Suppressor macrophage (primary cell): ENCODE measurements at places on chromosomes 2 and 18.
A peak's percentile ranks its signal among the peaks of the same experiment; 100 is the strongest.

DNA sequence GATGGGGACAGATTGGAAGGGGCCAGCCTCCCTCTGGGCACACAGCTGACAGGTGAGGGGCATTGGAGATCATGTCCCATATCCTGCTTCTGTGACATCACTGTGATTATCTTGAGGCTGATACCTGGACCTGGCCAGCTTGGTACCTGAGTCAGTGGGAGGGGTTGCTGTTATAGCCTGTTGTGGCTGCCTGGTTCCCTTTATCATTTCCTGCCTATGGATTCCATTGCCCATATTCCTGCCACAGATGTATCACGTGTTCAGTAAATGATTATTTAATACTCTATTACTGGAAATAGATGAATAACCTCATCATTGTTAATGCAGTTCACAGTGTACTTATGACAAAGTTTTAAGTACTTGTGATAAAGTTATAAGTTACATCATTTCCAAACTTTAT lies 7.8 kb upstream of the SCYGR1 start:
- no peak for DNase-seq

DNA sequence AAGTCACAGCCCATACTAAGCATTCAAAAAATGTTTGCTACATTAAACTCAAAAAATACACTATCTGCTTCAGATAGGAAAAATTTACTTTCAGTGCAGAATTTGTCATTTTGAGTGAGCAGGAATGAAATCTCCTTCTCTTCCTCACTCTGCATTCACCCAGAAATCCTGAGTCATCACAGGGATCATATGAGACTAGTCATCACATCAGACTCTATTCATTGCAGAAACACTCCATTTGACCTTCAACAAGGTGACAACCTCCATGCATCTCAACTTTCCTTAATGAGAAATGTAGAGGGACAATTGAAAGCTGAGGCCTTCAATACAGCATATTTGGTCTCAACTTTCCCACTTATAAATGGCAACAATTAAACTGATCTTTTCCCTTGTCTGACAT lies 130.4 kb upstream of the CYP26B1 start:
- DNase-seq = no peak

- no peak for DNase-seq
Measured at GRCh38 chr18:39602131-39602530, 2036.5 kb upstream of the CELF4 start.

DNA sequence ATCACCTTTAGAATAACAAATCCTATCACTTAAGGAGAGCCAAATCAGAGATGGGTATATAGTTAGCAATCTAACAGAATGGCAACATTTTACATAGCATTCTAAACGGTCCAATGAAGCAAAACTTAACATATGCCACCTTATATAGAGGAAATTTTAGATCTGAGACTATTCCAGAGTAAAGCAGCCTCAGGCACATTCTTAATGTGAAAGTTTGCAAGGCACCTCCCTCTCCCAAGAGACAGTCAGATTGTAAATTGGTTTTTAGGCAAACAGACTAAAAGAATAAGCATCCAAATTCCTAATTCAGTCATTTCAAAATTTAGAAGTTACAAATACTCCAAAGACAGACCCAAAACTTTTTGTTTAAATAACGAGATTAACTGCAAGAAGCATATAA lies 292.9 kb downstream of the STK39 start:
- DNase-seq = no peak

GRCh38 chr18:65081786-65082185 lies 669.0 kb upstream of the CDH7 start:
- no peak for DNase-seq

DNA sequence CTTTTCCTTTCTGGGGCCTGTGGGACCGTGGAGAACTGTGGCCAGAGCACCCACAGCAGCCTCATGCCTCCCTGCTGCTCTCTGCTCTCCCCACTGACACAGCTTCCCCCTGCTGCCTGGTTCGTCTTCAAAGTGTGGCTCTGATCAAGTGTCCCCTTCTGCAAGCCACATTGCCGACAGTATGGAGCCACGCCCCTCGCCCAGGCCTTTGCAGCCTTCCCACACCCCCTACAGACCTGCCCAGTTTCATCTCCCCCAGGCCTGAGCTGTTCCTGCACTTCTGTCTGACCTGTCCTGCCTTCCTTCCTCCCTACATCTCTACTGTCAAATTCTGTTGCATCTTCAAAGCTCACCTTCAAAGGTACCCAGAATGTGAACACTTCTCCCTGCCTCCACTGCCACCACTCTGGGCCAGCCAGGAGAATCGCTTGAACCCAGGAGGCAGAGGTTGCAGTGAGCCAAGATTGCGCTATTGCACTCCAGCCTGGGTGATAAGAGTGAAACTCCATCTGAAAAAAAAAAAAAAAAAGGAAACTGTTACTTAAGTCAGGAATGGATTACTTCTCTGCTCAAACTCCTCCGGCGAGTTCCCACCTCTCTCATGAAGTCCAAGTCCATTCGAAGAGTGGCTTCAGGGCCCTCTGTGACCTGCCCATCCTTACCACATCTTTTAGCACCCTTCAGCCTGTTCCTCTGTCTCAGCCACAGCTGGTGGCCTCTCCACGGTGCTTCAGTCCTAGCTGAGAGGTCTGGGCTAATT lies 29.0 kb upstream of the CATIP start:
- peak; percentile 49 for DNase-seq

GRCh38 chr2:64491426-64491825 lies 32.7 kb upstream of the AFTPH start:
- DNase-seq = no peak

DNA sequence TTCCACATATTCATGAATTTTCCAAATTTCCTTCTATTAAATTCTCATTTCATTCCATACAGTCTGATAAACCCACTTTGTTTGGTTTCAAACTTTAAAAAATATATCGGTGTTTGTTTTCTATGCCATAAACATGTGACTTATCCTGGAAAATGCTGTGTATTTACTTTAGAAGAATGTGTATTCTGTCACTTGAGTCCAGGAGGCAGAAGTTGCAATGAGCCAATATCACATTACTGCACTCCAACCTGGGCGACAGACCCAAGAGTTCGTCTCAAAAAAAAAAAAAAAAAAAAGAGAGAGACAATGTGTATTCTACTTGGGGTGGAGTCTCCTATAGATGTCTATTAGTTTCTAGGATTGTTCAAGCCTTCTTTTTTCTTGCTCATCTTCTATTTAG lies 31.8 kb downstream of the MBD5 start:
- no peak for DNase-seq

GRCh38 chr2:33437297-33437696 lies 39.2 kb upstream of the RASGRP3 start:
- no peak for DNase-seq

DNA sequence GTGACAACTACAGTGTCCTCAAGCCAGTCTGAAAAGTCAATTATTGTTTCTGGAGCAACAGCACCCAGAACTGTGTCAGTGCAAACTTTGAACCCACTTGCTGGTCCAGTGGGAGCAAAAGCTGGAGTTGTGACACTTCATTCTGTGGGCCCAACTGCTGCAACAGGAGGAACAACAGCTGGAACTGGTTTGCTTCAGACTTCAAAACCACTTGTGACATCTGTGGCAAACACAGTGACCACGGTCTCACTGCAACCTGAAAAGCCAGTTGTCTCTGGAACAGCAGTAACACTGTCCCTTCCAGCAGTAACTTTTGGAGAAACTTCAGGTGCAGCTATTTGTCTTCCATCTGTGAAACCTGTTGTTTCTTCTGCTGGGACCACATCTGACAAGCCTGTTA lies 59.8 kb downstream of the TAF4B start:
- DNase-seq = no peak

GRCh38 chr2:1606421-1607235 lies 137.7 kb downstream of the PXDN start:
- no peak for DNase-seq

DNA sequence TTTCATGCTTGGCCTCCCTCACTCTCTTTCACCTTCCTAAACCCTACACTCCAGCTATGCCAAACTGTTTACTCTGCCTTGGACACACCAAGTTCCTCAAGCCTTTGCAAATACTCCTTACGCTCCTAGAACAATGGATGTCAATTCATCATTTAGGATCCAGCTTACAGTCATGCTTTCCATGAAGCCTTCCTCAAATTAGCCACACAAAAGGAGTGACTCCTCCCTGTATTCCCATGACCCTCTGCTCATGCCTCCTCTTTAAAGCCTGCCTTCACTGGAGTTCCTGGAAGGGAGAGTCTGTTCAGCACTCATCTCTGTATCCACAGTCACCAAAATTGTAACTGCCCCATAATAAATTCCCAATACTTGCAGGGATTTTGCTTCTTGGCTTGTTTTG lies 721 bp upstream of the EHD3 start:
- no peak for DNase-seq

DNA sequence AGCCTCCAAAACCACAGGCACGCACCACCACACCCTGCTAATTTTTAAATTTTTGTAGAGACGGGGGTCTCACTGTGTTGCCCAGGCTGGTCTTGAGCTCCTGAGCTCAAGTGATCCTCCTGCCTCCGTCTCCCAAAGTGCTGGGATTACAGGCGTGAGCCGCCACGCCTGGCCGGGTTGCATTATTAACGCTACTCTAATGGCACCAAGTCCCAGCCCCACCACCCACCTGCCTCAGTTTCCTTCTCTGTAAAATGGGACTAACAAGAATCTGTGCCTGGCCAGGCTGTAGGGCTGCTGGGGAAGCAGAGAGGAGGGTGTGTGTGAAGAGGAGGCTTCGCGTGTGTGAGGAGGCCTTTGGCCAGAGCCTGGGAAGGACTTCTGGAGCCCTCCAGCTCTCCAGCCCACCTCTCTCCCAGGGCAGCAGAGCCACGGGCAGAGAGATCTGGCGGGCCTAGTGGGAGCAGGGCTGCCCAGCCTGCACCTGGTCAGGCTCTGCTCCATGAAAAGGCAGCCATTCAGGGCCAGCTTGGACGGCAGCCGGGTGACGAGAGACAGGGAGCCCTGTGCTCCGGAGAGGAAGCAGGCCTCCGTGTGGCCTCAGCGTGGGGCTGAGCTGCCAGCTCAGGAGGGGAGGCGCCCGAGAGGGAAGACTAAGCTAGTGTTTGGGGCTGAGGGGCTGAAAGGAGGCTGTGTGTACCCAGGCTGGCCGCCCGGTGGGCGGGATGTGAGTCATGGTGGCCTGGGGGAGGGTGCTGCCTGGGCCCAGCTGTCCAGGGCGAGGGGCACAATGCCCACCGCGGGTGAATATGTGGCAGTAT lies 7.4 kb upstream of the B3GNT7 start:
- peak; percentile 81 for DNase-seq

DNA sequence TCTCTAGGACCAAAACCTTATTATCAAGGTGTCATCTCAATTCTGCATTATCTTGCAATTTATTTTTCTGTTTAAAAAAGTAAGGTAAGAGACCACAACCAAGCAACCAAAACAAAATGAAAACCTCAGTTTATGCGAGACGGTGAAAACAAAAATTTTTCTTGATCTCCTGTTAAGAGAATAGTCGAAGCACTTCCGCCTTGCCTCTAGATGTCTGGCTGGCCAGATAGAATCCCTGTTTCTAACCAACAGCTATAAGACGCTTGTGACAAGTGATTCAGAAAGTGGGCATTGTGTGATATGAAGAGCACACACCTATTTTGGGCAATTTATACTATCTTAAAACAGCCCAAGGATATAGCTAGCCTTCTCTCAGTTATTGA lies 51.2 kb downstream of the MGAT5 start:
- no peak for DNase-seq

DNA sequence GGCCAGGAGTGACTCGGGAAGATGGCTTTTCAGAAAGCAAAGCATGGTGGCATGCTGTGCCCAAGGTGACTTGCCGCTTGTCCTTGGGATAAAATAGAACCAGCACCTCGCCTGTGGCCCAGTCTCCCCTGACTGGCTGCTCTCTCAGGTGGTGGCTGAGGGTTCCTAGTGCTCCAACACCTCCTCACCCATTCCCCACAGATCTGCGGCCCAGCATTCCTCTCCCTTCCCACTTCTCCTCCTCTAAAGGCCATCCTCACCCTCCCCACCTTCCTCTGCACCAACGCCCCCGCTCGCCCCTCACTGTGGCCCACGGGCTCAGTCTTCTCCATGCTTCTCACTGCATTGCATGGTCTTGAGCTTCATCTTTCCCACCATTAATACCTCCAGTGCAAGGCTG lies 132.4 kb downstream of the PXDN start:
- no peak for DNase-seq

DNA sequence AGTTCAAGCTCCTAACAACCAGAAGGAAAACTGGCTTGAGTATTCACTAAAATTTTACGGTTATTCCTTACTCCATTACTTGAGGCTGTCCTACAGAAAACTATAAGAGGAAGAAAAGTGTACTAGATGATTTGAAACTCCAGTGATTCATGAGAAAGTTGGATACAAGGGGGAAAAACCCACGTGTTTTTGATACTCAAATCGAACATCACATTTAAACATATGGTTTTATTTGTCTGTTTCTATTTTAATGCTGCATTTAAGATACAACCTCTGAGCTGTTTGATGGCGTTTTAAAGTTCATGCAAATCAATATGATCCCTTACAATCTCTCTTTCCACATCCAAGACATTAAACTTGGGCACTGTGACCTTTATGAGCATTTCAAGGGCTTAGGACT lies 125.1 kb upstream of the LMAN1 start:
- DNase-seq = no peak

- DNase-seq = no peak
Measured at GRCh38 chr2:30766666-30767065, 40.6 kb downstream of the CAPN13 start.

- DNase-seq = no peak
Measured at GRCh38 chr2:44237221-44237620, 38.1 kb upstream of the SLC3A1 start.

- peak; percentile 69 for DNase-seq
Measured at GRCh38 chr2:68387408-68388350, 22.6 kb downstream of the PLEK start.

GRCh38 chr18:11880586-11881304 lies 27.4 kb downstream of the MPPE1 start:
- DNase-seq = no peak

GRCh38 chr2:10008809-10009176 lies 34.6 kb upstream of the KLF11 start:
- no peak for DNase-seq

DNA sequence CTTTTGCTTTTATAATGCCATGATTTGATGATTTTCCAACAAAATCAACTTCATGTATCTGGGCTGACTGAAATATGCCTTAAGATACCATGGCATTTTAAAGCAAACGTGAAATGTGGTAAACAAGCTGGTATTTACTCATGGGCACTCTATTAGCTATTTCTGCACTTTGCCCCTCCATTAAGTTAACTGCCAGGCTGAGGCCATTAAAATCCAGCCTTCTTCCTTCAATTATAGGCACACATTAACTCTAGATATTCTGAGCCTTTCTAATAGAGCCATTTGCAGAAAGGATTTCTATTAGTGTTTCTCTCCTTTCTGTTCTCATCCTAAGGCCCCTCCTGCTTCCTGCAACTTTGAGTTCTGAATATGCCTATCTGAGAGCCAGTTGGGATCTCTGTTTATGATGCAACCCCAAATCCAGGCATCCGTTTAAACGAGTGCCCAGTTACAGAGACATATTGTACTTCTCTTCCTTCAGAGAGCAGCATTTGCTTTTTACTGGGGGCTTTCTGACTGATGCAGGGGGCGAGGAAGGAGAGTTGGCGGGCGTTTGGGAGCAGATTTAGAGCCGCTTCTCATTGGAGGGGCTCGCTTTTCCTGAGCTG lies 1.6 kb upstream of the KCNJ3 start:
- DNase-seq = no peak

GRCh38 chr2:233228376-233228775 lies 23.1 kb upstream of the ATG16L1 start:
- no peak for DNase-seq

- DNase-seq = no peak
Measured at GRCh38 chr18:46346213-46346612, 242.0 kb downstream of the HAUS1 start.

- no peak for DNase-seq
Measured at GRCh38 chr2:121253674-121254240, 31.2 kb downstream of the TFCP2L1 start.
